CD8-positive, alpha-beta memory T cell (primary cell): ENCODE measurements at places on chromosomes 5 and 9. TPM values are rescaled to one million over a fixed set of nuclear protein-coding genes. Genes with fewer than 3 reads are reported as not detected.

The NIPAL4 gene
- 1.1 TPM for total RNA-seq

The TCF7 gene
- total RNA-seq: 89.7 TPM

The LOX gene
- total RNA-seq: not detected

The POLR3G gene
- total RNA-seq: 15.1 TPM

DNA sequence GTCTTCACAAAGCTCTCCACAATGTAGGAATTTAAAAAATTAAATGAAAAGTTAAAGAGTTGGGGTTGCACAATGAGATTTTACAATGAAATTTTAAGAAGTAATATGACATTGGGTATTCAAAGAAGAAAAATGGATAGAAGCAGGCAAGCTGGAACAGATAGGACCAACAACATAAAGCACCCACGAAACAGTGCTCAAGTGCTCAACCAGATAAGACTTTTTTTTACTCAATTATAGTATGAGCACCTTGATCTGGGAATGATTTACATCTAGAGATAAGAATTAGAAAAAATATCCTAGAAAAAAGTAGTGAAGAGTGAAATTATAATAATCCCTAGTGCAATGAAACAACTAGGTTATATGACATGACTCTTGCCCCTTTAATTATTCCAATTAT lies 1670.1 kb upstream of the ACO1 start:
- no peak for DNase-seq
- no peaks in the 10 kb centered on the region for H3K27me3 ChIP-seq
- H3K36me3 ChIP-seq: no peaks in the 10 kb centered on the region
- H3K4me3 ChIP-seq: no peak overlapping the region

DNA sequence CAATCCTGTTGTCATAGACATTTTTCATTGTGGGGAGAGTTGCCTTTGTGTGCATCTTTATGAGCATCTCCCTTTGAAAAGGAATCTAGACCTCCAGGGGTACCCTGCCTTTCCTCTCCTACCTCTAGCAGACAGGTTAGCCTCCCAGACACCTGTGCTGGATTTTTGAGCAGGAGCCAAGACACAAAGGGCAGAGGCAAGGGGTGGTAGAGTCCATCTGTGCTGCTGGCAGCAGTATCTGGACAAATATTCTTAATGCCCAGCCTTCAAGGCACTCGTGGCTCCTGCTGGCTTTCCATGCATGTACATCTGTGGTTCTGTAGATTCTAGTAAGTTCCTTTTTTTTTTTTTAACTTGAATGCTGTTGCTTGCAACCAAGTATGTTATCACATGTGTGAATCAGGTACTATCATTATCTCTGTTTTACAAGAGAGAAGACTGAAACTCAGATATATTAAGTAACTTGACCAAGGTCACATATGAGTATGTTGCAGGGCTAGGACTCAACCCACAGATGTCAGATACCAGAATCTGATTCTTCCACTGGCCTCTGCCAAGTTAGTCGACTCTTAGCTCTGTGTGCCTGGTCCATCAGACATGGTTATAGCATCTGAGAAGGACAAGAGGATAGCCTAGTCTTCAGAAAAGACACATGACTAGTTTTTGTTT lies 32.9 kb upstream of the GPR151 start:
- H3K27ac ChIP-seq: no peak overlapping the region
- no peaks in the 10 kb centered on the region for H3K27me3 ChIP-seq
- no peaks in the 10 kb centered on the region for H3K4me1 ChIP-seq
- H3K36me3 ChIP-seq: no peaks in the 10 kb centered on the region

DNA sequence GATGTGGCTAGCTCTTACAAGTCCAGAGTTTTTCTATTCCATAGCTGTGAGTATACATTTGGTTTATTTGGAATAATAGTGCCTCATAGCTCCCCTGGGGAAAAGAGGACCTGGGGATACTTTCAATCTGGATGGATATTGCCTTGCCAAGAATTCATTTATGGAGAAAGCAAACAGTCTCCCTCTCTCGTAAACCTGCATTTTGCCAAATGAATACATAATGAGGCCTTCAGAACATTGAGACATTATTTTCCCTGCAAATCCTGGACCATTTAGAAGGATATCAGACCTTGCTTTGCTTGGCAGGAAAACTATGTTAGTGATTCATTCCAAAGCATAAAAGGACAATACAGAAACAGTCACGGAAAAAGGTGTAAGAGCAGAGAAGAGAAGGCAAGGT lies 569.6 kb upstream of the BRINP1 start:
- H3K27ac ChIP-seq: no peak overlapping the region
- no peak overlapping the region for H3K4me3 ChIP-seq
- H3K4me1 ChIP-seq: no peaks in the 10 kb centered on the region
- no peaks in the 10 kb centered on the region for H3K36me3 ChIP-seq

- H3K27ac ChIP-seq: no peak overlapping the region
- no peak overlapping the region for H3K4me3 ChIP-seq
- peaks cover 12% of the 10 kb centered on the region for H3K36me3 ChIP-seq
- DNase-seq: no peak
- no peaks in the 10 kb centered on the region for H3K4me1 ChIP-seq
Observed at GRCh38 chr5:10675177-10675700, 85.8 kb downstream of the DAP start.

- no peaks in the 10 kb centered on the region for H3K27me3 ChIP-seq
- no peaks in the 10 kb centered on the region for H3K36me3 ChIP-seq
- H3K4me3 ChIP-seq: no peak overlapping the region
- DNase-seq: no peak
- H3K27ac ChIP-seq: no peak overlapping the region
Observed at GRCh38 chr9:93904649-93905472, 50.3 kb downstream of the BARX1 start.

DNA sequence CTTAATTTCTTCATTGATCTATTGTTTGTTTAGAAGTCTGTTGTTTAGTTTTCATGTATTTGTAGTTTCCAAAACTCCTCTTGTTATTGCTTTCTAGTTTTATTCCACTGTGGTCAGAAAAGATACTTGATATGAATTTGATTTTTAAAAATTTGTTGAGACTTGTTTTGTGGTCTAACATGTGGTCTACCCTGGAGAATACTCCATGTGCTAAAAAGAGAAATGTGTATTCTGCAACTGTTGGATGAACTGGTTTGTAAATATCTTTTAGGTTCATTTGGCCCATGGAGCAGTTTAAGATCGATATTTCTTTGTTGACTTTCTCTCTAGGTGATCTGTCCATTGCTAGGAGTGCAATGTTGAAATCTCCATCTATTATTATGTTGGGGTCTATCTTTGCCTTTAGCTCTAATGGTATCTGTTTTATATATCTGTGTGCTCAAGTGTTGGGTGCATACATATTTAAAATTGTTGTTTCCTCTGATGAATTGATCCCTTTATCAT lies 150.6 kb upstream of the ATP10B start:
- DNase-seq: no peak
- no peak overlapping the region for H3K27ac ChIP-seq
- no peaks in the 10 kb centered on the region for H3K4me1 ChIP-seq
- H3K27me3 ChIP-seq: no peaks in the 10 kb centered on the region
- H3K4me3 ChIP-seq: no peak overlapping the region
